ENCODE measurements at places on chromosomes 16 and 17.

GRCh38 chr16:49755313-49755620 is 100.6 kb downstream of the ZNF423 start:
- DNase-seq: no peak

GRCh38 chr17:82892899-82893565 is 53.2 kb upstream of the ZNF750 start:
- DNase-seq: no peak

- DNase-seq: no peak
Observed at GRCh38 chr16:67269766-67270165, 9.6 kb upstream of the PLEKHG4 start.

- DNase-seq: no peak
Observed at GRCh38 chr16:58709333-58709732, 24.8 kb upstream of the SLC38A7 start.

All from Panc1 (cell line).